Putamen (tissue), 1 donor: ENCODE measurements at places on chromosomes 3 and 15.

GRCh38 chr3:168425936-168426595, 330.3 kb upstream of the GOLIM4 start:
- DNase-seq = no peak

- no peak for DNase-seq
Measured at GRCh38 chr3:46586738-46587246, 20.7 kb upstream of the LRRC2 start.

- DNase-seq = no peak
Measured at GRCh38 chr3:32841867-32842470, 24.2 kb downstream of the TRIM71 start.

GRCh38 chr3:193932576-193932975, 203.4 kb upstream of the HES1 start:
- no peak for DNase-seq

- no peak for DNase-seq
Measured at GRCh38 chr15:93252780-93253179, 163.8 kb upstream of the RGMA start.

- peak; percentile 92 for DNase-seq
Measured at GRCh38 chr3:47282424-47283192, at the start of the genes KIF9 and KLHL18. KIF9 (minus strand) TSS chr3:47282799; CDS start chr3:47277374, 5,425 bp downstream. KLHL18 (plus strand) TSS chr3:47282944; CDS start chr3:47282966, 22 bp downstream.

DNA sequence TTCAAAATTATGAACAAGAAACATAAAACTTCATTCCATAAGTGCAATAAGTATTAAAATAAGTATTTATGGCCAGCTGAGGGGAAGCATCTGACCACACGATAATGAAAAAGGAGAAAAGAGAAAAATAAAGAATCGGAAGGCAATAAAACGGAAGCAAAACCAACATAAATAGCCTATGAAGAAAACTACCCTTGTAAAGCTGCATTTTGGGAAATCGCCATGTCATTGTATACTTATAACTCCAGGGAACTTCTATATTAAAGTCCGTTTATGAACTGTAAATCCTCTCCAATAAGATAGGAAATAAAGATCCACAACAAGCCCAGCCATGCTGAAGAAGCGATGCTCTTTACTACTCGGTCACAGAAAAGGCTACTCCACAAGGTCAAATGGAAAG, 47.7 kb downstream of the MORC1 start:
- no peak for DNase-seq

GRCh38 chr15:39785139-39785538, 2.5 kb upstream of the FSIP1 start:
- DNase-seq = no peak

DNA sequence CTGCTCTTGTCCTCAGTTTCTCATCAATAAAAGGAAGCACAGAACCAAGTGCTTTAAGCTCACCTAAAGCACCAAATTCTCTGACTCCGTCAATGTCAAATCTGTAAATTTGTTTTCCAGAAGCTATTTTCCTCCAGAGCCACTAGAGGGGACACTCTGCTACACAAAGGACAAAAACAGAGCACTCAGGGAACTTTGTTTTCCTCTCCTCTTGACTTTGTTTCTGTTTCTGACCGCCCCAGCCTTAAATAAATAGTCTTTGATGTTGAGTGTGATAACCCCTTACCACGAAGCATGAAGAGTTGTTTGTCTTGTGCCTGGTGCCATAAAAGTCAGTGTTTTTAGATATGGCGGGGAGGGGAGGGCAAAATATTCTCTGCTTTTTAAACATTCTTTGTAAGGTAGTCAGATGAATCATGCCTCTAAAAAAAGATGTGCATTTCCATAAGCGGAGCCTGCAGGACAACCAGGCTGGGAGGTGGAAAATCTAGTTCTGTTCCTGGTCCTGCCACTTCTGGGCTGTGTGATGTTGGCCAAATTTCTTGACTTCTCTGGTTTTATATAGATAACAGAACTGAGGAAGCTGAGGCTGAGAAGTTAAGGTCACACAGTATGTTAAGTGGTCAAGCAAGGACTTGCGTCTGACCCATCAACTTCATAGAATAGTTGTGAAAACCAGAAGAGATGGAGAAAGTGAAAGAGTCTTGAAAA, 7.3 kb upstream of the ZBTB38 start:
- peak; percentile 64 for DNase-seq

- peak; percentile 57 for DNase-seq
Measured at GRCh38 chr3:124780356-124780755, 50.1 kb downstream of the UMPS start.

GRCh38 chr15:57566834-57567233, 24.9 kb upstream of the MYZAP start:
- DNase-seq = no peak

GRCh38 chr3:73353649-73354217, 271.0 kb downstream of the PDZRN3 start:
- DNase-seq = no peak

- no peak for DNase-seq
Measured at GRCh38 chr3:141941093-141941492, 64.7 kb downstream of the ATP1B3 start.

- DNase-seq = no peak
Measured at GRCh38 chr3:139564294-139564861, 24.8 kb upstream of the RBP1 start.
